Esophagus squamous epithelium (tissue), 5 donors: ENCODE measurements at places on chromosomes 7 and 10. TPM values are rescaled to one million over a fixed set of nuclear protein-coding genes. Genes with fewer than 3 reads are reported as not detected.

GRCh38 chr10:132138596-132138995 lies 48.2 kb upstream of the DPYSL4 start:
- no peak for DNase-seq

- DNase-seq, result no peak
These were observed 66.8 kb upstream of the EXOC4 start for GRCh38 chr7:133186060-133186459.

GRCh38 chr7:117098457-117098856 lies 145.2 kb downstream of the ST7 start:
- no peak for DNase-seq

DNA sequence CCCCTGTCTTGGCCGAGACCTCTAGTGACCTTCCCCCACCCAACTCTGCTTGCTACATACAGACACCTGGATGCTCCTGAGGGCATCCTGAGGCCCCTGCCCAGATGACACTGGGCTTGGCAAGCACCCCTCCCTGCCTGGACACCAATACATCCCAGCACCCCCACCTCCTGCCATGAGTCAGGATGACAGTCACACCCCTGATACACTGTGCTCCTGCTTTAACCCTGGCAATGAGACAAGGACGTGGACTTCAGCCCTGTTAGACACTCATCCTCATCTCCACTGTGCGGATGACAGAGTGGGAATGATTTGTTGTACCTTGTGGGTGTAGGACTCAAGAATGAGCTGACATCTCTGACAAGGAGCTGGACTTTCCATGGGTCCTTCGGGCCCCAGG lies 186.3 kb upstream of the ADCY1 start:
- no peak for DNase-seq

XRCC2 gene
- 2.0 TPM for total RNA-seq

SH2D4B gene
- 0.13 TPM for total RNA-seq

CPED1 gene
- 3.6 TPM for total RNA-seq

- no peak for DNase-seq
These were observed 161.6 kb downstream of the NRCAM start for GRCh38 chr7:108294595-108294994.

DNA sequence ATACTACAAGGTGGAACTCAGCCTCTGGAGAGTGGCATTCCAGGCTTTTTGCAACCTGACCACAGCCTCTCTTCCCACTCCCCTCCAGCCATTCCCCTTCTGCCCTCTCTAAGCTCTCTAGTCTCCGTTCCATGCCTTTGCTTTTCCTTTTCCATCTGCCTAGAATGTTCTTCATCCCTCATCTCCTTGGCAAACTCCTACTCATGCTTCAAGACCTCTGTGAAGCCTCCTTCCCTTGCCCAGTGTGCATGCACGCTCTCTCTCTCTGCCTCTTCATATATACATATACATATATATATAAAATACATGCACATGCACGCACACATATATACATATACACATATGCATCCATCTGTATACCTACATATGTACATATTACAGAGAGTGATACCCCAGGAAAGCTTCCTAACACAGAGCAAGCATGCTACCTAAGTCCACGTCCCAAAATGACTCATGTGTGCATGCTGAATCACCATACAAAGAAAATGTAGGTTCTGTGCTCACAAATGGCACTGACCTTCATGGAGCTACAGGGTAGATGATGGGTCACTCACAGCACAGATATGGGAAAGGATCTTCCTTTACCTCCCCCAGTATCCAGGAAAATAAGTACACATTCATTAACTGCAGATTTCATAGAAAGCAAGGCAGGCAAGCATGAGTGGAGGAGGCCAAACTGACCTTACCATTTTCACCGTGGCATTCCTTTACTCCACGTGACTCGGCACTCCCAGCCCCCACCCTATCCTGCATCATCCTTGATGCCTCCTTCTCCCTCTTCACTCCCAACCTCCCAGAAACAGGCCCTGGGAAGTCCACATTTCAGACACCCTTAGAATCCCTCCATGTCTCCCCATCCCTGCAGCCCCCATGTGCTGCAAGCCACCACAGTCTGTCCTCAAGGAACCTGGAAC lies 238.4 kb upstream of the ZMIZ1 start:
- DNase-seq, result no peak

AGFG2 gene
- 23.0 TPM for total RNA-seq

DNA sequence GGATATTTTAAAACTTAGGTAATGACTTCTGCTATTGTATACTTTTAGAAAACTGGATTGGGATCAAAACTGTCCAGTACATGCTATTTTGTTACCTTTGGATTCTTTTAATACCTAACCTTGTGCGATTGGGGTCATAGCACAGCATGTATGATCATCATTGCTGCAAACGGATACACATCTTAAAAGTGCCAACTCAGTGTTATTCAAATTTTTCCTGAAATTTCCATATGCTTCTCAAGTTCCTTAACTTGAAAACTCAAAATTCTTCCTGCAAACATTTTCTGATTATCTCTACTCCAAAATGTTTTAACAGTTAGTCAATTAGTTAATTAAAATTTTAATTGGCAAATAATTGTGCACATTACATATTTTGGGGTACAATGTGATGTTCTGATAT lies 147.5 kb downstream of the PCDH15 start:
- DNase-seq, result no peak

DNA sequence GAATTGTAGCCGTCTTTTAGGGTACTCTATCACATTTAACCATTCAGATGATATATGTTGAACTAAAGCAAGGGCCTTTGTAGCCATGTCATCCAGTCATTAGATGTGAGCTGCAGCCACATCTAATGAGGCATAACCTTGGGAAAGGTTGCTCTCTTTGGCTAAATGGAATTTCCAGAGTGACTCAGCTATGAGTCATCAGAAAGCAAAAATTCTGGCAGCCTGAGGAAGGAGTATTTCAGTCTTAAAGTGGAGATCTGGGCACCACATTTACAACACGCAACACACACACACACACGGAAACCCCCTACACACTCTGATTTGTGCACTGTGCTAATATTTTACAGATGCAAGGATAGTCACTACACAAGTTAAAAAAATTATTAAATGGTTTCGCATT lies 176.9 kb upstream of the ZWINT start:
- no peak for DNase-seq

DNA sequence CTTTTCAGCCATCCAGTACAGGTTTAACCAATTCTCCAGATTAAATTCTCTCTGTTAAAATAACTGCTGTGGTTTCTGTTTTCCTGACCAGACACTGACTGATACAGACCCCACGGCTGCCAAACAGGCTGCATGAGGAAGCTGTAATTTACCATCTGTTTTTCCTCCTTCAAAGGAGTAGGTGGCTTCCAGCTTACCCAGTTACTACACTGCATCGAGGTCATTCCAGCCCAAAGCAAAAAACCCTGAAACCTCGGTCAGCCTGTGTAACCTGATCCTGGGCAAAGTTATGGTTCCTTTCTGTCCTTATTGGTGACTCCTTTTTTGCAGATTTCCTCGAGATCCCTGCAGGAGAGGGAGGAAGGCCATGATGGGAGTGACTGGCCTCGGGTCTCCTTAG lies 27.9 kb upstream of the LOXL4 start:
- no peak for DNase-seq

FOXI2 gene
- 0.12 TPM for total RNA-seq

- no peak for DNase-seq
These were observed 22.0 kb downstream of the ITGB8 start for GRCh38 chr7:20352573-20353306.

- DNase-seq, result no peak
These were observed 1143.3 kb upstream of the AUTS2 start for GRCh38 chr7:68454931-68455330.

GRCh38 chr10:58842860-58843376 lies 330.2 kb downstream of the BICC1 start:
- no peak for DNase-seq

DNA sequence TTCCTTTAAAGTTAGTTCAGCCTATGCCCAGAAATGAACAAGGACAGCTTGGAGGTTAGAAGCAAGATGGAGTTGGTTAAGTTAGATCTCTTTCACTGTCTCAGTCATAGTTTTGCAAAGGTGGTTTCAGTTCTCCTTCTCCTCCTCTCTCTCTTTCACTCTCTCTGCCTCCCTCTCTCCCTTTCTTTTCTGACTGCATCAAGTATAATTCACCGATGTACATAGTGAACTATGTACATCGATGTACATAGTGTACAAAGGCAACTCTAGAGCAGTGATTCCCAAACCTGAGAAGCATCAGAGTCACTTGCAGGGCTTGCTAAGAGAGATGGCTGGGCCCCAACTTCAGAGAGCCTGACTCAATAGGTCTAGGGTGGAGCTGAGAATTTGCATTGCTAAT lies 1259.7 kb downstream of the TYW1 start:
- no peak for DNase-seq

BLVRA gene
- 83.2 TPM for total RNA-seq

DNA sequence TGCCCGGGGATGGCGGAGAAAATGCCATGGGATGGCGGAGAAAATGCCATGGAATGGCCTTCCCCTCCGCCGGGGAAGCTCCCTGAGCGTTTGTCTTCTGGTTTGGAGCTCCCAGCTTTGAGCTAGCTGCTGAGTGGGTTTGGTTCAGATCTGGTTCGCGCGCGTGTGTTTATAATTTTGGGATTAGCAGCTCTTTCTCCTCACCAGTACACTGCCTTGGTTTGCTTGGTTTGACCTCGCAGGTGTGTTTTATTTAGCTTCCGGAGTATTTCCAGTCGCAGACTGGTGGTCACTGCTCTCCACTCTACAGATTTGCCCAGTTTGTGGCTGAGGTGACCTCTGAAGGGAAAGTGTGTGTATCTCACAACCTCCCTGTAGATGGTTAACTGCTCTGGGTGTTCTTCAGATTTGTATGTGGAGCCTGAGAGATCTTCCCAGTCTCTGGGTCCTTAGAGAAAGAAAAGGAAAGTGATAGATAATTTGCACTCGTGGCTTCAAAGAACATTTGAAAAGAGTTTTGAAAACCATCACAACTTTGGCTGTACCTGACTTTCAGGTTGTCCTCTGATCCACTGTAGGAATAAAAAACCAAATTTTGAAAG lies 597 bp downstream of the ZNF277 start:
- no peak for DNase-seq

GRCh38 chr10:46555366-46555712 lies 1.1 kb downstream of the GPRIN2 start:
- DNase-seq, result no peak

STYXL1 gene
- 19.3 TPM for total RNA-seq

GRCh38 chr10:124660404-124661125 lies 83.6 kb downstream of the FAM53B start:
- no peak for DNase-seq

MOGAT3 gene
- not detected for total RNA-seq

ARMH3 gene
- total RNA-seq, result 13.3 TPM

DNA sequence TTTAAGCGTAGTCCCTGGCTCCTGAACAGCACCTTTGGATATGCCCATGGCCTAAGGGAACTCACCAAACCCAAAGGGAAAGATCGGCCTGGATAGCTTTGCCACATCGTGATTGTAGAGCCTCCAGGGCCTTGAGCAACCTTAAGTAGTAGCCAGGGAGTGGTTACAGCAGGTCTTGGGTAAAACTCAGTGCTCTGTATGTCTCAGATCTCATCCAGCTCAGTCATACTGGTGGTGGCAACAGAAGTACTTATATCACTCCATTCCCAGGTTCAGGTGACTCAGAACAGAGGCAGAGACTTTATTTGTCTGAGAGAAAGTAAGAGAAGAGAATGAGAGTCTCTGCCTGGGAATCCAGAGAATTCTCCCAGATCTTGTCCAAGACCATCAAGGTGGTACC lies 39.1 kb upstream of the AASS start:
- no peak for DNase-seq

DNA sequence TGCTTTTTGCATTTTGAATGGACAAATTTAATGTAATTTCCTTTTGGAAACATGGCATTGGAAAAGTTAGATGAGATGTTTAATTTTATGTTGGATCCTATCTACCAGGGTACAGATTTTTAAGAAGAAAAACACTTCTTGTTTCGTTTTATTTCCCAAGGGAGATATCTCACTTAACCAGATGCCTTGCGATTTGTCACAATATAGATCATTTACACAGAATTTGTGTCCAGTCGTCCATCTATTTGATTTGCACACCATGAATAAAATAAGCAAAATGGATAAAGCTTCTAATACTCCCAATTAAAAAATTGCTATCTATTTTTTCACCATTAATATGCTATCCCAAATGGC lies 25.7 kb downstream of the HDAC9 start:
- DNase-seq, result no peak

SLC26A3 gene
- total RNA-seq, result not detected

TYW1B gene
- 5.1 TPM for total RNA-seq

DNA sequence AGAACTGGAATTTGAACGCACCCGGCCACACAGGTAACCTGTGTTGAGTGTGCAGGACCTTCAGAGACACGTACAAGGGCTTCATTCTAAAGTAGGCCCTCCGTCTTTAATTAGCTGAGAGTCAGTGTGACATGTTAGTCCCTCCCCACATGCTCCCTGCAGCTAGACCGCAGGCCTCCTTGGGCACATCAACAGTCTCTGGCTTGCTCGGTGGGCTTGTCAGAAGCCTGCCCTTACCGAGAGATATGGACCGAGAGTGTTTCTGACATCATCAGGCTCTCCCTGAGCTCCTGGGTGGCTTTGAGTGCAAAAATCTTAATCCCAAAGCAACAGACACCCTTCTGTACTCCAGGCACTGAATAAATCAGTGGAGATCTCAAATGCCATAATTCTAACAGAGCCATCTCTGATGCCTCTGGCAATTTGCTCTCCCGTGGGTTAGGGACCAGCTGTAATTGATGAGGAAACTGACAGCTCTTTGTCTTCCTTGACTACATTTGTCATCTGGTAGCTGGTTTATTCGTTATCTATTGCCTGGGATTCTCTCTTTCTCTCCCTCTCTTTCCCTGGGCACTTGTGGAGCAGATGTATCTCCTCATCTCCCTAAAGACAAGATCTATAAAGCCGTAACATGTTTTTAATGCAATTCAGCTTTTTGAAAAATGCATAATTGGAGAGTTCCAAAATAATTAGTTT lies 850.6 kb downstream of the TYW1 start:
- DNase-seq, result no peak

MYH16 gene
- total RNA-seq, result not detected

- DNase-seq, result no peak
These were observed 23.3 kb upstream of the PALS2 start for GRCh38 chr7:24549991-24550390.

NT5C3A gene
- total RNA-seq, result 27.1 TPM

DNA sequence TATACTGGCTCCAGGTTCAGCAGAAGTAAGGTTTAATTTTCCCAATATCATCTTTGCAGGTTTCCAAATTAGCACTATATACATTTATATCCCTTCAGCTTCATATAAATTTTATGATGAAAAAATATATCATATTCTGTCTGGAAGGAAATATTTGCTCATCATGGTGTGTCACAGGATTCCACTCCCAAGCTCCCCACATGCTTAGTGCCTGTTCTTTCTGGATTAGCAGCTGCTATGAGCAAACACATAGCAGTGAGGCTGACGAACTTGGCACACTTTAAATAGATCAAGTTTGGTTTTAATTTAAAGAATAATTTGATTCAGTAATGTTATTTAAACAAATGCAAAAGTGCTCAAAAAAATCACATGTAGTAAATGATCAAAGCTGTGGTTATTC lies 251.9 kb downstream of the AGMO start:
- no peak for DNase-seq

SEMA3D gene
- 3.8 TPM for total RNA-seq

GRCh38 chr10:33193701-33194521 lies 140.6 kb downstream of the NRP1 start:
- no peak for DNase-seq
